ENCODE measurements at places on chromosomes 7 and 10. TPM values are rescaled to one million over a fixed set of nuclear protein-coding genes. Genes with fewer than 3 reads are reported as not detected.

DNA sequence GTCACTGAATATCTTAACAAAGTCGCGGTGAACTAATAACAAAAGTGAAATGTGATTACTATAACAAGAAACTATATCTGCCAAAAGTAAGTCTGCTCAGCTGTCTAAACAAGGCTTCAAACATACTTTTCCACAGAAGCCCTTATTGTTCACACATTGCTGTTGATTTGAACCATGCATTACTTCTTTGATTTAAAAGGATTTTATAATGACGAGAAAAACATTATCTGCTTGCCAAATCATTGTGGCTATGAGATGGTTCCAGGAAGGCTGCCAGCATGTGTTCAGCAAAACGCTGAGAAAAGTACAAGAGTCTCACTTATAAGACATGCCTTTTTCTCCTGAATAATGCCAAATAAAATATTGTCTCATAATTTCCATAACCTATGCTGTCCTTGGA lies 24.4 kb downstream of the RNF133 start:
- DNase-seq: peak; percentile 44

GRCh38 chr7:129882531-129882930 lies 70.2 kb downstream of the UBE2H start:
- peak; percentile 41 for DNase-seq

Gene SPOCK2
- total RNA-seq: 0.05 TPM

DNA sequence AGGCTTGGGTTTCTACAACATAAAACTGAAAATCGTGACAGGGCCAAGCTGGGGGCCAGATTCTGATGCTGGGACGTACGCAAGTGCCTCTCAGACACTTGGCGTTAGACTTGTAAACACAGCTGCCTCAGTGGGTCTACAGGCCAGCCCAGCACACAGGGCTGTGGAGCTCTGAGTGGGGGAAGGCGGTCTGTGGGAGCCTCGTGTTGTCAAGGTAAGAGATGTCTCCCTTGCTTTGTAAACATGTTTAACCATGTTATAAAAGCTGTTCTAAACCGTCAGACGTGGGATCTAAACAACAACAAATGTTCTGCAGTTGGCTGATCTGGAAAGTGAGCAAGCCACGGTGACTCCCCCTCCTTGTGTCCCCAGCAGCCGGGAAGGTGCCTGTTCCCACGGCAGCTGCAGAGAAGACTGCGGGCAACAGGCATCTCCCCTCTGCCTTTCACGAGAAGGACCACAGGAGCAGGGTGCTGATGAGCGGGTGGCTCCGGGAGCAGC lies 67.8 kb downstream of the ZRANB1 start:
- no peak for DNase-seq

GRCh38 chr10:113411456-113411855 lies 141.4 kb upstream of the HABP2 start:
- no peak for DNase-seq

GRCh38 chr7:153504288-153505075 lies 547.7 kb upstream of the DPP6 start:
- no peak for DNase-seq

- no peak for DNase-seq
These were observed 52.4 kb upstream of the PRKAR1B start for GRCh38 chr7:779480-779879.

DNA sequence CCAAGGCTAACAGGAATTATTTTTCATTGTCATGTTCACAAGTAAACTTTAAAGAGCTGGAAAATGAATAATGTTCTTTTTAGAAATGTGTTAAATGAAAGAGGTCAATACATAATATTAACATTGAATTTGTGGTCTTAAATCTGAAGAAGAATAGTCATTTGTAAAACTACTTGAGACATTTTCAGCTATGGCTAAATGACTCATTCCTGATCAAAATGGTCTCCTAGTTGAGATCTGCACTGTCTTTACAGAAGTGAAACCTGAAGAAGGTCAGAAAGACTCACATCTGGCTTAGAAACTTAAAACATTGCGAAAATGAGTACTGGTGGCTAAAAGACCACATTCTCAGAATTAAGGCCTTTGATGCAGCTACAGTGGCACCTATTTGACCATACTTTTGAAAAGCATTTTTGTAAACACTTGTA lies 5.9 kb downstream of the PIK3CG start:
- no peak for DNase-seq

Gene ZNF777
- 9.9 TPM for total RNA-seq

Gene ADAMTS14
- total RNA-seq: 1.2 TPM

DNA sequence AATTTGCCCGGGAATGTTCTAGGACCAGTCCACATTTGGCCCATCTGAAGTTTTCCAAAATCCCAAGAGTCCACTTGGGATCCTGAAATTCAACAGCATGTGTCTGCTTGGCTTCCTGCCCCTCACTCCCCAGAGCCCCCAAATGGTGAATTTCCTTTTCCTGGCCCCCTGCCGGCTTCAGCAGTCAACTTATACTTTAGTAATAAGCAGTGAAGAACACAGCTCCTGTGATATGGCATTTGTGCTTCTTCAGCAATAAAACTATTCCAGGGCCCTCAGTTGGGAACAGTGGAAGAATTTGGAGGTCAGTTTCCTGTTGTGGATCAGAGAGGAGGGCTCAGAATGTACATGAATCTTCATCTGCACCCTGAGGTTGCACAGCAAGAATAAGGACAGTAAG lies 51.1 kb downstream of the PRF1 start:
- DNase-seq: no peak

DNA sequence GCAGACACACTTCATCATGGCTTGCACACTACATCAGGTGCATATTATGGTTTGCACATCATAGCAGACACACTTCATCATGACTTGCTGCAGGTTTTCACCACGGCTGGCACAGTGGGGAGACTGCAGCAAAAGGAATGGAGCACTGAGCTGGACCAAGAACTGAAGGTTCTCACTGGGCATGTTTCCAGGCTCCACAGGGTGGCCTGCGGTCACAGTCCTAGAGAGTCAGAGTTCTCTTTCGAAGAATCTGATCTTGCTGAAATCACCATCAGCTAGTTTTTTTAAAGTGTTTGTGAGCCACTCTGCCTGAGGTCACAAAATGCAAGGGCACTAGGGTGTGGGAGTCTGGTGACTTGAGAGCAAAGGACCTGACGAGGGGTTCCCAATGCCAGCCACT lies 140.4 kb upstream of the NPY start:
- peak; percentile 82 for DNase-seq

Gene CYP2C19
- total RNA-seq: not detected

Gene ADAM8
- total RNA-seq: 1.3 TPM

DNA sequence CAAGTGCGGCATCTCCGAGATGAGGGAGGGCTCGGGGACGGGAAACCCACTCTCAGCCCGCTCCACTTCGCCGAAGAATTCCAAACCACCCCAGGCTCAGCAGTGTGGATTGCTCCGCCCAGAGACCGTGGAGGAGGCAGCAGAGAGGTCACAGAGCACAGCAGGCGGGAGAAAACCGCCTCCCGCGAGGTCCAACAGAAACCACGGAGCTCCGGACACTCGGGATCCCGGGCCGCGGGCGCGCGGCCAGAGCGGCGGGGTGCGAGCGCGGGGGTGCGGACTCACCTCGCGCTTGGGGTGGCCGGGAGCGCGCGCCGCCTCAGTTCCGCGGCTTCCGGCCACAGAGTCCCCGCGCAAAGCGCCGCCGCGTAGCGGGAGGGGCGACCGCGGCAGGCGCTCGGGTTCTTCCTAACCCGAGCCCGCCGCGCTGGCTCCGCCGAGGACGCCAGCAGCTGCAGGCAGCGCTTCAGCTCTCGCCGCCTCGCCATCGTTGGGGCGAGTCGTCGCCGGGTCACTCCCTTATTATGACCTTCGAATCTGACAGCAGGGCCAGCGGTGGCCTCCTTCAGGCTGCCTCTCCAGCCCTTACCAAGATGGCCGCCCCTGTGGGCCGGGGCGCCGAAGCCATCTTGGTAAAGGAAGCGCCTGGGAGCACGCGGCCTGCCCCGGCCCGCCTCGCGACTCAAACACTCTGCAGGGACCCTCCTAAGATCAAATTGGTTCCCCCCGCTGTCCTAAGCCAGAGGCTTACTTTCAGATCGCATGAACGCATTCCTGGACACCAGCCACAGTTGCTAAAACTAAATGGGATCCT lies at the start of gene NAPEPLD:
Gene NAPEPLD, minus strand, starts transcription at position 106 of the 814 bp plus-strand sequence. CDS start 20,323 bp downstream, outside the sequence.
- peak; percentile 92 for DNase-seq

Gene ZNF488
- total RNA-seq: 0.79 TPM

Gene LDB1
- 25.0 TPM for total RNA-seq

Gene MYL10
- not detected for total RNA-seq

GRCh38 chr10:5618042-5618441 lies 48.4 kb downstream of the ASB13 start:
- no peak for DNase-seq

DNA sequence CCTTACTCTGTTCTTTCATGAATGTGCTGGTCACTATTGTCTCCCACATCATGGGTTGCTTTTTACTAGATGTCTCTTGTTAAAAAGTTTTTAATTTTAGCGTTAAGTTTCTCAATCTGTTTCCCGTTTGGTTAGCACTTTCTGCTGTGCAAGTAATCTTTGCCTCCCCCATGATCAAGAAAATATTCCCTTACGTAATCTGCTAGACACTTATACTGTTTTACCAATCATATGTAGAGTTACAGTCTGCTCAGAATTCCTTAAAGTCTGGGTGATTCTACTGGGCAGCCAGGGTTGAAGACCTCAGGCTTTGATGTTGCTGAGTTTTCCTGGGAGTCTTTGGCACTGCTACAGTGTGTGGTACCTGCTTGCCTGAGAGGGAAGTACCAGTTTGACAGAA lies 38.2 kb upstream of the RPA3 start:
- no peak for DNase-seq

DNA sequence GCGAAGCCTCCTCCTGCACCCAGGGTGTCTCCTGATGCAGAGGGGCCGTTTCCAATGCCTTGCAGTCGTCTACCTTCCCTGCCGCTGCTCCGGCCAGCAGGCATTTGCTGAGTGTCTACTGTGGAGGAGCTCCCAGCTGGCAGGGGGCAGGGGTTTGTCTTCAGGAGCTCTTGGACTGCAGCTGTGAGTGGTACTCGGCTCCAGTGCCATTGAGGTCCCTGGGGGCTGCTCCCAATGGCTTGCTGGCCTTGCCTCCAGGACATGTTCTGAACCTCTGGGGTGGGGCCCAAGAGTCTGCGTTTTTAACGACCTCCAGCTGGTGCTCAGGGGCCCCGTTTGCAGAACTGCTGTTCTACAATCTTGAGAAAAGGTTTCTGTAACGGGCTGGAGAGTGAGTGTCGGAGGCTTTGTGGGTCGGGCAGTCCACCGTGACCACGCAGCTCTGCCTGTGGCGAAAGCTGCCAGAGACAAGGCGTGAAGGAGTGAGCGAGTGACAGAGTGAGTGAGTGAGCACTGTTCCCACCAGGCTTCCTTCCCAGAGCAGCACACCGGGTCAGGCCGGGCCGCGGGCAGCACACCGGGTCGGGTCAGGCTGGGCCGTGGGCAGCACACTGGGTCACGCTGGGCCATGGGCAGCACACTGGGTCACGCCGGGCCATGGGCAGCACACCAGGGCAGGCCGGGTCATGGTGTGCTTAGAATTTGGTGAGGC lies 520.2 kb downstream of the PTPRN2 start:
- no peak for DNase-seq

DNA sequence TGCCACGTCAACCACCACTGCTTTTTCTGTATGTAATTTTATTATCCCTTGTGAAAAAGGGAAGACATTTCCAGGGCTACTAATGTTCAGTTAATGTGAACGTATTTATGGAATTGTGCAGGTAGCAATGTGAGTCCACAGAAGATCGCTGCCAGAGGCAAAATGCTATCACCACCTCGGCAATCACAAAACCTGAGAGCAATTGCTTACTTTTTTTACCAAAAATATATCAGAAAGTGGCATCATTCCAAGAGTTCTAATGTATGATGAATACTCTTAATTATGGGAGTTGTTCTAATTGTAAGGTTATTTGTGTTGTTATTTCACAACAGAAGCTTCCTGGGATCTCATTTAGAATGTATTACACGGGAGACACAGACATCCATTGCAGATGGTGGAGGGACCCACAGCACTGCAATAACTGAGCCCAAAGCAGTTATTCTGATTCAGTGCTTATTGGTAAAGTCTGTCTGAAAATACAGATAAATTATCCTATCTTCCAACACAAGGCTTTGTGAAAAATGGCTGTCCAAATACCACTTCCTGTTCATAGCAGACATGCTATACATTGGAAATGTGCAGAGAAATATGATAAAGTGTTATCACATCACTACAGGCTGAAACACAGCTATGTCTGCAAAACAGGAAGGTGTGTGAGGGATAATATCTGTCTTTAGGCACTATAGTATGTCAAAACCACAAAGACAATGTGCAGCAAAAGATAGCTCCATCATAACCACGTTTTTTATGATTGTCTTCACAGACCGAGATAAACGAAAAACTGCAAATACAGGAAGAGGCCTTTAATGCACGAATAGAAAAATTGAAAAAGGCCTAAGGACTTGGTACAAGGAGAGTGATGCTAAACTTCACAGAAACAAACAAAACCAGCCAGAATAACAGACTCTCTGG lies 102.7 kb downstream of the CABCOCO1 start:
- no peak for DNase-seq

- peak; percentile 90 for DNase-seq
These were observed 261.4 kb upstream of the YAE1 start for GRCh38 chr7:39304668-39305405.

Measured in M059J (cell line).